Left lung (tissue), 14 donors: ENCODE measurements at places on chromosomes 3 and 15. TPM values are rescaled to one million over a fixed set of nuclear protein-coding genes. Genes with fewer than 3 reads are reported as not detected.

The NIPA2 gene
- polyA plus RNA-seq = 41.6 TPM

The C3orf20 gene
- polyA plus RNA-seq = 0.10 TPM

The LIPH gene
- polyA plus RNA-seq = 3.7 TPM

The CHDH gene
- polyA plus RNA-seq = 4.0 TPM

- H3K27me3 ChIP-seq = no peaks in the 10 kb centered on the region
- H3K27ac ChIP-seq = no peak overlapping the region
- H3K4me3 ChIP-seq = no peak overlapping the region
- DNase-seq = no peak
- H3K4me1 ChIP-seq = no peaks in the 10 kb centered on the region
Observed at GRCh38 chr3:157354254-157354653, 82.4 kb upstream of the PTX3 start.

DNA sequence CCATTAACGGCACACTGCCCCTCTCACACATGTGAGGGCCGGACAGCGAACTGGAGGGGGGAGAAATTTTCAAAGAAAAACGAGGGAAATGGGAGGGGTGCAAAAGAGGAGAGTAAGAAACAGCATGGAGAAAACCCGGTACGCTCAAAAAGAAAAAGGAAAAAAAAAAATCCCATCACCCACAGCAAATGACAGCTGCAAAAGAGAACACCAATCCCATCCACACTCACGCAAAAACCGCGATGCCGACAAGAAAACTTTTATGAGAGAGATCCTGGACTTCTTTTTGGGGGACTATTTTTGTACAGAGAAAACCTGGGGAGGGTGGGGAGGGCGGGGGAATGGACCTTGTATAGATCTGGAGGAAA, 1.5 kb downstream of the SOX2 start:
- H3K27ac ChIP-seq = no peak overlapping the region
- peaks cover 99% of the 10 kb centered on the region for H3K27me3 ChIP-seq
- H3K4me3 ChIP-seq = no peak overlapping the region
- no peak for DNase-seq

DNA sequence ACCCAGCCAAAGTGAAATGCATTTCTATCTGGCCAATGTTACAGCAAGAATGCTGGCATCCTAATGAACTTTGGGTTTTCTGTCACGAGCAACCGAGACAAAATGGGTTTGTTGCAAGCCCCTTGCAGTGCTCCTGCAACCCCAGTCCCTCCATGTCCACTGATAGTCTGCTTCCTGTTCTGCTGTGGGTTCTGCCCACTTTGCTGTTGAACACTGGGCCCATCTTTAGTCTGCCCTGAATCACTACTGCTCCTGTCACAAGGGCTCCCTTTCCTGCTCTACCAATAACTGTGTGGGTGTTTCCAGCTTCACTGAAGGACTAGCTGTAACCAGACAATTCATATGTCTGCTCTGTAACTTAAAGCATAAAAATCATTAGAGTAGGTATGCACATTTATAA, 12.7 kb upstream of the OXSR1 start:
- no peak overlapping the region for H3K27ac ChIP-seq
- no peaks in the 10 kb centered on the region for H3K27me3 ChIP-seq
- H3K36me3 ChIP-seq = no peaks in the 10 kb centered on the region
- H3K4me3 ChIP-seq = no peak overlapping the region
- no peaks in the 10 kb centered on the region for H3K4me1 ChIP-seq

DNA sequence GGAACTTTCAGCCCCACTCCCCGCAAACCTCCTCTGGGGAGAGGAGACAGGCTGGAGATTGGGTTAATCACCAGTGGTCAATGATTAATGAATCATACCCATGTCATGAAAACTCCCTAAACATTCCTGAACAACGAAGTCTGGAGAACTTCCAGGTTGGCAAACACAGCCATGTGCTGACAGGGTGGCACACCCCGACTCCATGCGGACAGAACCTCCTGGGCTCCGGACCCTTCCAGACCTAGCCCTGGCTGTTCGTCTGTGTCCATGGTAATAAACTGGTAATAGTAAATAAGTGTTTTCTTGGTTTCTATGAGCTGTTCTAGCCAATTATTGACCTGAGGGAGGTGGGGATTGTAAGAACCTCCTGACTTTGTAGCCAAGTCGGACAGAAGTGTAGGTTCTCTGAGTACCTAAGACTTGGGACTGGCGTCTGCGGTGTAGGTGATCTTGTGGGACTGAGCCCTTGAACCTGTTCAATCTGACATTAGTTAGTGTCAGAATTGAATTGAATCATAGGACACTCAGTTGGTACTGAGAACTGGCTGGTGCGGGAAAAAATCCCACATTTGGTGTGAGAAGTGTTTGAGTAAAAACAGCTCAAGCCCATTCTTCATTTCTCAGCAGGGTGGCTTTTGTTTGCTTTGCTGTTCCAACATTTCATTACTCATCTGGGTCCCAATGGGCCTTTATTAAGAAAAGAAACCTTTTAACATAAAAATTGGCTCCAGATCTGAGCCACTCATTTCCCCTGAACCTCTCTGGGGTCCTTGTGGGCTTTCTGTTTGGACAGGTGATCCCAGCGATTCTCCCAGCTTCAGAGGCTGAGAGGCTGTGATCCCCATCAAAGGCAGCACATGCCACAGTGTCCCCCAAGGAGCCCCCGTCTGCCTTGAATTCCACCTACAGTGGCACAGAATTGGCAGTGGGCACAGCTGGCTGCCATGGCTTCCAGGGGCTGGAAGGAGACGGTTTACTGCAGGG, 151.0 kb downstream of the TJP1 start:
- H3K27me3 ChIP-seq = peaks cover 28% of the 10 kb centered on the region
- H3K4me3 ChIP-seq = no peak overlapping the region
- peak overlapping the region; percentile 70 for H3K27ac ChIP-seq
- H3K36me3 ChIP-seq = no peaks in the 10 kb centered on the region

GRCh38 chr3:27488821-27489220, 4.6 kb upstream of the SLC4A7 start:
- H3K4me3 ChIP-seq = no peak overlapping the region
- H3K27ac ChIP-seq = no peak overlapping the region
- H3K36me3 ChIP-seq = no peaks in the 10 kb centered on the region
- DNase-seq = no peak
- H3K27me3 ChIP-seq = no peaks in the 10 kb centered on the region

GRCh38 chr3:193981504-193981903, 154.4 kb upstream of the HES1 start:
- no peak overlapping the region for H3K4me3 ChIP-seq
- no peaks in the 10 kb centered on the region for H3K27me3 ChIP-seq
- no peaks in the 10 kb centered on the region for H3K36me3 ChIP-seq

- DNase-seq = no peak
- no peak overlapping the region for H3K27ac ChIP-seq
- peaks cover 35% of the 10 kb centered on the region for H3K4me1 ChIP-seq
- H3K4me3 ChIP-seq = no peak overlapping the region
- peaks cover 22% of the 10 kb centered on the region for H3K36me3 ChIP-seq
- H3K27me3 ChIP-seq = no peaks in the 10 kb centered on the region
Observed at GRCh38 chr3:36903119-36903882, 41.6 kb downstream of the TRANK1 start.

DNA sequence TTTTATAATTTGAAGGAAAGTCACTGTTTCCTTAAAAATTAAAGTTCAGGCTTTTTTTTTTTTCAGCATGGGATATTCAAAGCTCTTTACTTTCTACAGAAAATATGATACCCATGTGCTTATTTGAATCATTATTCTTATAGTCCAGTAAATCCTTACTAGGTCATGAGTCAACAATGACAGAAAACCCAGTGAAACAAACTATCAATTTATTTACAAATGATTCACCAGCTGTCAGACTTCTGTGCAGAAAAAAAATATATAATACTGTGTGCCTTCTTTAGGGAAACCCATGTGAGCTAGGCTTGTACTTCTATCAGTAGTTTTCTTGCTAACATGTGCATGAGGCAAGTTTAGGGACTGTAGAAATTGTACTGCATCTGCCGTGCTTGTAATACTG, 1.2 kb downstream of the ACP3 start:
- H3K4me3 ChIP-seq = peak overlapping the region; percentile 29
- H3K4me1 ChIP-seq = peaks cover 48% of the 10 kb centered on the region
- DNase-seq = no peak
- H3K36me3 ChIP-seq = no peaks in the 10 kb centered on the region
- no peaks in the 10 kb centered on the region for H3K27me3 ChIP-seq

DNA sequence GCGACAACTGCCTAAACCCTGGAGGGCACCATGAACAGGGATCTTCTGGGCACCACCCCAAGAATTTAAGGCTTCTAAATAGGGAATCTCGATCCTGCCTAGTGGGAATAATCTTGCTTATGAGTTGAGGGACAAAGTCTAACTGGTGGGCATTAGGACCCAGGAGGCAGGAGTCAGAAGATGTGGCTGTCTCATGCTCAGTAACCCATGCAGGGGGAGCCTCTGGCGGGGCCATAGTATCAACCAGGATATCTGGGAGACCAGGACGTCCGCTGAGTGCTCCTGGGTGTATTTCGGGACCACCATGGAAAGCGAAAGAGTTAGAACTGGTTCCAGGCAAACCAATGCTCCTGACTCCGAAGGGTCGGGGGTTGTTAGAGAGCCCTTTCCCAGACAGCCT, 356.1 kb downstream of the OTOL1 start:
- no peak overlapping the region for H3K27ac ChIP-seq
- DNase-seq = no peak
- H3K36me3 ChIP-seq = no peaks in the 10 kb centered on the region

GRCh38 chr15:95168951-95169431, 937.6 kb downstream of the MCTP2 start:
- no peak overlapping the region for H3K4me3 ChIP-seq
- H3K4me1 ChIP-seq = no peaks in the 10 kb centered on the region
- H3K27ac ChIP-seq = no peak overlapping the region
- DNase-seq = no peak

GRCh38 chr15:42059661-42060476, 34.5 kb downstream of the PLA2G4D start:
- no peaks in the 10 kb centered on the region for H3K36me3 ChIP-seq
- no peak overlapping the region for H3K4me3 ChIP-seq
- DNase-seq = peak; percentile 52

DNA sequence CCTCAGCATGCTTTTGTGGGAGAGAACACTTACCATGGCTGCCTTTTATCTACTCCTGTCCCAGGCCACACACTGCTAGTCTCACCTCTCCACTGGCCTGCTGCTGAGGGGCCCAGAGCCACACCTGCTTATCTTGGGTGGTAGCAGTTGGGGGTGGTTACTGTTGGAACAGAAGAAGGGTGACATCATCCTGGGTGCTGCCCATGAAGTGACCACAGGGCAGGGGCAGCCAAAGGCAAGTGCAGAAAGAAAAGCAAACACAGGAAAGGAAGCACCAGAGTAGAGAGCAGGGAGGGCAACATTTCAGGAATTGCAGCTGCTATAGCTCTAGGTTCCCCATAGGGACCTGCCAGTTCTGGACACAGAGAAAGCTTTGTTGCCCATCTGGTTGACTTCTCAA, 345.2 kb downstream of the VPS13C start:
- no peak overlapping the region for H3K4me3 ChIP-seq
- H3K27ac ChIP-seq = no peak overlapping the region
- no peaks in the 10 kb centered on the region for H3K36me3 ChIP-seq
- H3K27me3 ChIP-seq = no peaks in the 10 kb centered on the region
- DNase-seq = no peak

DNA sequence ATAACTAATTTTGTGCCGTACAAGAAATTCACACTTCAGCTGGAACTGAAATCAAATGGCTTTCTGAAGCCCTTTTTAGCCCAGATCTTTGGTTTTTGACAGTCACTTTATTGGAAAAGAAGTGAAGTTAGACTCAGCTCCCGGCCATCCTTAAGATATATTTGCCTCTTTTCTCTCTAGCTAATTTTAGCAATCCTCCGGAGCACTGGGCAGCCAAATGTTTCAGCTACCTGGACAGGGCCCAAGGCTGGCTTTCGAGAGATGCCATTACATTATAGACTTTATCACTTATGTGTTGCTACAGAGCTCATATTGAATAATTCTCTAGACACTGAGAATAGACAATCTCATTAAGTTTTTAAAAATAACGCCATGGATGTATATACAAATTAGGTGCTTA, 28.5 kb upstream of the RPL39L start:
- peaks cover 3% of the 10 kb centered on the region for H3K4me1 ChIP-seq
- no peaks in the 10 kb centered on the region for H3K36me3 ChIP-seq
- no peak for DNase-seq
- no peaks in the 10 kb centered on the region for H3K27me3 ChIP-seq
- H3K27ac ChIP-seq = no peak overlapping the region

- H3K27ac ChIP-seq = no peak overlapping the region
- H3K4me3 ChIP-seq = no peak overlapping the region
- no peaks in the 10 kb centered on the region for H3K36me3 ChIP-seq
- H3K27me3 ChIP-seq = no peaks in the 10 kb centered on the region
Observed at GRCh38 chr3:47409284-47409683, 28.5 kb downstream of the PTPN23 start.
